Nasal cavity respiratory epithelium epithelial cell of viscerocranial mucosa (primary cell): ENCODE measurements at places on chromosomes 1 and 21. TPM values are rescaled to one million over a fixed set of nuclear protein-coding genes. Genes with fewer than 3 reads are reported as not detected.

The LCE1F gene
- not detected in 2 replicates for total RNA-seq

The OR6N1 gene
- not detected in 2 replicates for total RNA-seq

The RBP7 gene
- 0.28 TPM in 1 of 2 replicates, not detected in the other for total RNA-seq

The S100A16 gene
- total RNA-seq = 568 and 750 TPM in 2 replicates

The PHGDH gene
- total RNA-seq = 170 and 347 TPM in 2 replicates

The OVAAL gene
- not detected in 2 replicates for total RNA-seq

The OR2L5 gene
- total RNA-seq = not detected in 2 replicates

The KRTAP12-2 gene
- not detected in 2 replicates for total RNA-seq
